ENCODE measurements at places on chromosomes 3 and 15.

DNA sequence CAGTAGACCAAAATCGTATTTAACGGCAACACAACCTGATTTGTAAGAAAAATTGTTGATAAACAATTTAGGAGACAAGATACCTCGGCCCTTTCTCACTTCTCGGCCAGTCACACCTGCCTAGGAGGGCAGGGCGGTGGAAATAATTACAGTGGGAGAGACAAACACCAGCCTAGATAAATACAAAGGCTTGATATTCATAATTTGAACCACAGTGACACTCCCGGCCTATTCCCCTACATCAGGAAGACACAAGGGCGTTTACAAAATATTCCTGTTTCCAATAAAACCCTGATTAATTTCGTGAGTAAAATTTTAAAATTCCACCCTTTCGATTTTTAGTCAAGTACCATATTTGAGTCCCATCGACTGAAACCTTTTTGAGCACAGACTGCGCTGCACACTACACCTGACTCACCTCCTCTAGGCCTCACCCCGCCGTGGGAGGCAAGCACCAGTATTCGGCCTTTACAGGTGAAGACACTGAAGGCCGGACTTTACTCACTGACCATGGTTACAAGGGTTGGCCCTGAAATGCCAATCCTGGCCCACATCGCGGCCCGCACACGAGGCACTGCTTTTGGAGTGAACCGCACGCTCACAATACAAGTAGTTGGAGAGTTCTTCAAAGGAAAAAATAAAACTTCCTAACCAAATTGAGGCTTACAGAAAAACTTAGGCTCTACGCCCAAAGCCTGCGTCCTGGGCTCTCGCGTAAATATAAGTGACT is 794 bp downstream of the ARPP19 start:
- no peak for DNase-seq

DNA sequence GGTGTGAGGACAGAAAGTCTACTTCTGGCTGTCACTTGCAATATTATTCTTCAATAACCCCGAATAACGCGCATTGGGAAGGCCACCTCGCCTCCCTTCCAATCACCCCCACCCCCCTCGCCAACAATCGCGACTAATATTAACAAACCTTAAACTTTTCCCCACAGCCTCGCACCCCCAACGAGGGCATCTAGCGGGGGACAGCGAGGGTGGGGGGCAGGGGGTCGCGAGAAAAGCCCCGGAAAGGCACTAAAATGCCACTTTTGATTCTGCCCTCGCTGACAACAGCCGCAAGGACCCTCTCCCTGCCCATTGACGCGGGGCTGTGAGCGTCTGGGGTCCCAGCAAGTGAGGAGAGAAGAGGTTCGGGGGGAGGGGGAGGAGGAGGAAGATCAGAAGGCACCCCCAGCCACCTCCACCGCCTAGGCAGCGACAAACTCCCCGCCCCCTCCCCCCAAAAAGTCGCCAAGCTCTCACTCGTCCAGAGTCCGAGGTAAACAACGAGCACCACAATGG is 868 bp downstream of the SATB1 start:
- no peak for DNase-seq

DNA sequence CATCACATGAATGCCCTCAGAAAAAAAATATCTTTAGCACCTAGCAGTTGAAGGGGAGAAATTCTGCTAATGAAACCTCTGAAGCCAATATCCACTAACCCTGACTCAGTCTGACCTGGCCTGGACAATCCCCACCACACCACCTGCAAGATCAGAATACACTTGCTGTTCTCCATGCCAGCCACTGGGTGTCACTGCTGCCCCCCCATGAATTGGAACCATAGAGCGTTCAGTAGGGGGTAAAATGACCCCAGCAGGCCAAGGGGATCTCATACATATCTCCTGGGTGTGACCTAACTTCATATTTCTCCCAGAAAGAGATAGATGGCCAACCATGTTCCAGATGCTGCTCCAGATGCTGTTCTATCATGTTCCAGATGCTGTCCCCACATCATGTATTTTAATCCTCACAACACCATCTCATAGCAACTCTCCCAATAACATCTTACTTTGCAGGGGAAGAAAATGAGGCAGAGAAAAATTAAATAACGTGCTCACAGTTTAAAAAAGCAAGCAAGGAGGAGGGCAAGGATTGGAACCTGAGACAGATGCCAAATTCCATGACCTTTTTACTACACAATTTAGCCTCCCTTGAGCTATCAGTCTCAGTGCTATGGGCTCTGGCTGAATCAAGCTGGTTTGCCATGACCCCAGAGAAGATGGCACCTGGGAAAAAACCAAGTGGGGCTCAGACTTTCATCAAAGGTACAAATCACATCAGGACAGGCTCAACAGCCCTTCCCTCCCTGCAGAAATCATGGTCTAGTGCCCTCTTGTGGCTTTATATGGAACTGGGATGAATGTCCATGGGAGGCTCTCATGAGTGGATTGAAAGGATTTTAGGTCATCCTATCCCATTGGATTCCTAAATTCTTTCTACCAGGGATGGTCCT is 12.4 kb downstream of the NTRK3 start:
- no peak for DNase-seq

GRCh38 chr3:187628169-187628568 is 42.0 kb downstream of the SST start:
- no peak for DNase-seq

GRCh38 chr15:86139828-86140227 is 60.2 kb downstream of the AGBL1 start:
- DNase-seq = no peak

GRCh38 chr15:69015591-69015990 is 1.1 kb downstream of the NOX5 start:
- DNase-seq = no peak

Data from activated naive CD4-positive, alpha-beta T cell (primary cell).